ENCODE measurements at places on chromosomes 11 and 22.

- DNase-seq: no peak
These were observed 9.5 kb downstream of the FOLR3 start for GRCh38 chr11:72144807-72145565.

- DNase-seq: peak; percentile 94
These were observed 27.5 kb downstream of the DHCR7 start for GRCh38 chr11:71420455-71421241.

DNA sequence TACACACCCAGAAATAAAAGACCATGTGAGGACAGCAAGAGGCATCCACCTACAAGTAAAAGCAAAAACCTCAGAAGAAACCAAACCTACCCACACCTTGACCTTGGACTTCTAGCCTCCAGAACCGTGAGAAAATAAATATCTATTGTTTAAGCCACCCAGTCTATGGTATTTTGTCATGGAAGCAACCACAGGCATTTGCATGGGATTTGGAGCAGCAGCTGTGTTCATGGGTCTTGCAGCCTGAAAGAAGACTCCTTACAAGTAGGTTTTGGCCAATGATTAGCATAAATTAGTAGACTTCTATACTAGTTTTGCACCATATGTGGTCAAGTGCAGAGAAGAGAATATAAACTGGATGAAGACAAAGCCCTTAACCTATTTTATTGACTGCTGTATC, 27.9 kb downstream of the FSHB start:
- no peak for DNase-seq

DNA sequence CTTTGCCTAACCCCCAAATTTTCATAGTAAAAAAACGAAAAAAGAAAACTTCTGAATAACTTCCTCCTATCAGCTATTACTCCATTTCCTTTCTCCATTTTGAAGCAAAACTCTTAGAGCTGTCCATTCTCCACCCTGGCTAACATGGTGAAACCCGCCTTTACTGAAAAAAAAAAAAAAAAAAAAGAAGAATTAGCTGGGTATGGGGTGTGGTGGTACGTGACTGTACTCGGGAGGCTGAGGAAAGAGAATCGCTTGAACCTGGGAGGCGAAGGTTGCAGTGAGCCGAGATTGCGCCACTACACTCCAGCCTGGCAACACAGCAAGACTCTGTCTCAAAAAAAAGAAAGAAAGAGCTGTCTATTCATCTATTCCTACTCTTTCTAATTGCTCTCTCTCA, 11.3 kb upstream of the NXF1 start:
- no peak for DNase-seq

DNA sequence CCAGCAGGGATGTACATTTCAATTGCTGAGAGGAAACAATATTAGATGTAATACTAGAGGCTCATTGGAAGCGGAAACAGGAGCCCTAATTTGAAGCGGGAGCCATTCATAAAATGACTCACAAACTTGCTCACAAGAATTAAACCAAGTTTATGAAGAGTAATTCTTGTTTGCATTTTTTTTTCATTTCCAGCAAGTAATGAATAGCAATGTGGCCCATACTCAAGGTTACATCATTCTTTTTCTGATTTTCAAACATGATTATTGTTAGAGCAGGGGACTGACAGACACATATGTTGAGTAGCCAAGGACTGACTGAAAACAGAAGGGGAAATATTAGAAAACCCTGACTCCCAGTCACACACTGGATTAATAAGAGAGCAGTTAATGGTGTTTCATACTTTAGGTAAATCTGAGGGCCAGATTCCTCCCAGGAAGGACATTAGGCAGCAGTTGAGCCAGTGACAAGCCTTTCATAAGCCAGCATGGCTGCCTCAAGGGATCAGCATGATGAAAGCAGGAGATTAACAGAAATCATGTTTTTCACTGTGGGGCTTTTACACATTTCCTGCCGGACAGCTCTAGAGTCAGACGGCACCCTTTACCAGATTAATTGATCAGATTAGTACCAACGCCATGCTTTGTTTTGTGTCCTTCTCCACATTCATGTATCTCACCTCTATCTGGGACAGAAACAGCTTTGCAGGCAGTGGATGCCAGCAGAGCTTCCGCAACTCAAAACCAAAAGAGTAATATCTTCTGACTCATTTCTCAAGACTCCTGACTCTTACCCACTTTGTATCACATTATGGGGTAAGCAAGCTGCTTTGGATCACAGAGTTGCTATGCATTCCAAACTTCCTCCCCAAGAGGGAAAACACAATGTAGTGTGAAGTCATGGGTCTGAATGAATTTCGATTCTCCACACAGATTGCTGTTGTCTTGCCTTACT, 831.6 kb downstream of the KCNA4 start:
- DNase-seq: no peak

DNA sequence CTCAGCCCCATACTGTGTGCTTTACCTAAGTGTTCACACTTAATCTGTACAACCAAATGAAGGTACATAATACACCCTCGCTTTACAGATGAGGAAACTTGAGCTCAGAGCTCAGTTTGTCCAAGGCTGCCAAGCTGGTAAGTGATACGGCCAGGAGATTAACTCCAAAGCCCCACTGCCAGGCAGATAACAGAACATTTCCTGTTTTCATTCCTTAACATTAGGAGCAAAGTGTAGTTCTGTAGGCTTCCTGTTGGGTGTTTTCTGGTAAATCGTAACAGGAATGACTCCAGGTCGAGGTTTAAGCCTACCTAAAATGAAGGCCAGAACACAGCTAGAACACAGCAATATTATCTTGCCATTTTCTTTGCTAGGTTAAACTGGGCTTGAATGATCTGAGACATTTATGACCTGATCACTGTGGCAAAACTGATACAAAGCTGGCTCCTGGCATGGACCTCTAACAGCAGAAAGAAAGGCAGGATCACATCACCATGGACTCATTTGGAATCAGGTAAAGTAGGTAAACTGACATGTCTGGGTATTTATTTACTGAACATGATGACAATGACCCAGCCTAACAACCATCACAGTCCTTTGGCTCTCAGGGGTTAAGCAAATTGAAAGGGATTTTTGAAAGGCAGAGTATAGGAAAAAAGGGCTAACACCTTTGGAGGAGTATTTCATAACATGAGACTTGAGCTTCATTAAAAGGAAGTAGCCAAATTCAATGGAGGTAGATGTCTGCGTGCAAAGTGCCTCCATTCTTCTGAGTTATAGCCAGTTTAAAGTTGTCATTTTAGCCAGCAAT, 3.9 kb upstream of the NUP50 start:
- DNase-seq: peak; percentile 12
